Astrocyte (in vitro differentiated cells and primary cell): ENCODE measurements at places on chromosomes 1 and 21.
A peak's percentile ranks its signal among the peaks of the same experiment; 100 is the strongest.

DNA sequence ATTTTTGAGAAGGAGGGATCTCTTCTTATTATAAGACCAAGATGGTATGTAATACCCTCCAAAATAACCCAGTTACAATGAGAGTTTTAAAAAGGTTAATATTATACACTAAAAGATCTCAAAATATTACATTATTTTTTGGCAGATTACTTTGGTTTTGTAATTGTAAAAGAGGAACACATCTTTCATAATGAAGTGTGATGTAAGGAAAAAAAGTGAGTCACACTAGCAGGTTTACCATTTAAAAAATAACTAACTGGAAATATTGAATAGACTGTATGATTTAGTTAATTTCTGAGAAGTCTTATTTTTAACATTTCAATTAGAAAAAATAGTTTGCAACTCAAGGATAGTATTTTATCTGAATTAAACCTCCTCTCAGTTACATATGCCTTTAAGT is 1.1 kb downstream of the F5 start:
- no peak for DNase-seq

DNA sequence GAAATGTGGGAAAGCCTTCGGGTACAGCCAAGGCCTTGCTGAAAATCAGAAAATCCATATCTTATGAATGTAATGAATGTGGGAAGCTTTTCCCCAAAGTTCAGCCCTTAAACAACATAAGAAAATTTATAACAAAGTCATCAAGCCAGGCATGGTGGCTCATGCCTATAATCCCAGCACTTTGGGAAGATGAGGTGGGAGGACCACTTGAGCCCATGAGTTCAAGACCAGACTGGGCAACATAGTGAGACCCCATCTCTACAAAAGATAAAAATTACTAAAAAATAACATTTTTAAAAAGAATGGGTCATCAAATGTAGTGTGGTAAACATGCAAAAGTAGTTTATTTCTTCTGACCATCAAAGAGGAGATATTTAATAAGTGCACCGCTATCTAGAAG is 45.9 kb downstream of the KIAA0319L start:
- DNase-seq = no peak

- no peak for DNase-seq
Observed at GRCh38 chr1:147771226-147772125, 11.1 kb upstream of the GJA5 start.

GRCh38 chr1:57551476-57551875 is 127.6 kb upstream of the DAB1 start:
- no peak for DNase-seq

GRCh38 chr1:196309386-196309785 is 298.9 kb downstream of the KCNT2 start:
- DNase-seq = peak; percentile 14

DNA sequence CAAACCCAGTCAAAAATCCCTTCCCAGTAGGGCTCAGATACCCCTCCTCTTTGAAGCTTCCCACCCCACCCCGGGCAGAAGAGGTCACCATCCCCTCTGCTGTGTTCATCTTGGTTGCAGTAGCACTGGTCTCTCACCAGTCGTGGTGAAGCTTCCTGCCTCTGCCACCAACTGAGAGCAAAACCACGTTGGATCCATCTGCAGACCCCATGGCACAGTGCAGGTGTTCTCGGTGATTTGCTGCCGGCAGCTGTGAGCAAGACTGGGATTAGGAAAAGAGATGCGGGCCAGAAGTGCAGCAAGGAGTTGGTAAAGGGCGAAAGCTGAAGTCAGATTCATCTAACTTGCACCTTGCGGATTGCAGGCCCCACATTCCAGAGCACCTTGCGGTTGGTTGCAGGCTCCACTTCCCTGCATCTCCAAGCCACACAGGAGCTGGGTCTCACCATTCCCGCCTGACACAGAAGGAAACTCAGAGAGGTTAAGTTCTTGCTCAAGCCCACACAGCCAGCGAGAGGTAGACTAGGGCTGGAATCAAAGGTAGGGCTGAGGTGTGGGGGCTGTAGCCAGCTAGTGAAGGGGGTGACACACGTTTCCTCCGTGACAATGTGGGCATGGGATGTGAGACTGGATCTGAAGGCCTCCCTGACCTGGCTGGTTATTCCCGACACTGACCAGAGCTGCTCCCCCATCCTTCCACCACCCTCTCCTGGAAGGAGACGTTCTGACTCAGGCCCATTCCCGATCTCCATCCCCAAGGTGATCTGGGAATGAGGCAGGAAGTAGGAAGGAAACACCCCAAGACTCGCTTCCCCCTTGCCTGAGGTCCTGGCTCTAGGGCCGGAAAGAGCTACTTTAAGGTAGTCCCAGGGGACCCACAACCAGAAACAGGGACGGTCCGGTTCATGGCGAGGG is 3.3 kb upstream of the FAM110D start:
- DNase-seq = no peak

- no peak for DNase-seq
Observed at GRCh38 chr1:59878370-59878769, 48.2 kb downstream of the CYP2J2 start.

DNA sequence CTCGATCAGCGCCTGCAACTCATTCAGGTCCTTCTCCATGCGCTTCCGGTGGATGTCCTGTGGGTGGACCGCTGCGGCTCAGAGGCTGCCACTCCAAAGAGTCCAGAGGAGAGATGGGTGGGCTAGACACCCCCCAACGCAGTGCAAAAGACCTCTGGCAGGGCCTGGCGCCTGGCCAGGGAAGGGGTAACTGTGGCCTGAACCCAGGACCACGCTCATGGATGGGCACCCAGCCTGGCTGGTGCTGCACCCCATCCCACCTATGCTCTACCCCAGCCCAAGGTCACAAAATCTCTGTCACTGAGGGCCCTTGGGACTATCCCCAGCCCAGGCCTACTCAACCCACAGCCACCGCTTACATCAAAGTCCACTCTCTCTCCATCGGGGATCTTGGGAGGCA is 12.2 kb downstream of the TNNT2 start:
- DNase-seq = no peak

- DNase-seq = no peak
Observed at GRCh38 chr1:17579951-17580939, 40.7 kb downstream of the ARHGEF10L start.

DNA sequence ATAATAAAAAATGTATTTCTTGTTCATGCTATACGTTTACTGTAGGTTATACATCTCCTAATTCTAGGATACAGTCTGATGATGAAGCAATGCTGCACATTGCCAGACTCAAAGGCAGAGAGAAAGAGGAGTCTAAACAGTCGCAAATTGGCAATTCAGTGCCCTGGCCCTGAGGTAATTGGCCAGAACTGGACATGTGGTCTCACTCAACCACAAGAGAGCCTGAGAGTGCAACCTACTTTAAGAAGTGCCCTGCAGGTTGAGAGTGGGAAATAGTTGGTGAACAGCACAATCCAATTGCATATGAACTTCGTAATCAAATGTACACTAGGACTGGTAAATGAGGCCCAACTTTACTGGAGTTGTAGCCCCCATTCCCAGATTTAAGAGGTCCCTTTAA is 5.0 kb upstream of the SLC35A3 start:
- DNase-seq = no peak

DNA sequence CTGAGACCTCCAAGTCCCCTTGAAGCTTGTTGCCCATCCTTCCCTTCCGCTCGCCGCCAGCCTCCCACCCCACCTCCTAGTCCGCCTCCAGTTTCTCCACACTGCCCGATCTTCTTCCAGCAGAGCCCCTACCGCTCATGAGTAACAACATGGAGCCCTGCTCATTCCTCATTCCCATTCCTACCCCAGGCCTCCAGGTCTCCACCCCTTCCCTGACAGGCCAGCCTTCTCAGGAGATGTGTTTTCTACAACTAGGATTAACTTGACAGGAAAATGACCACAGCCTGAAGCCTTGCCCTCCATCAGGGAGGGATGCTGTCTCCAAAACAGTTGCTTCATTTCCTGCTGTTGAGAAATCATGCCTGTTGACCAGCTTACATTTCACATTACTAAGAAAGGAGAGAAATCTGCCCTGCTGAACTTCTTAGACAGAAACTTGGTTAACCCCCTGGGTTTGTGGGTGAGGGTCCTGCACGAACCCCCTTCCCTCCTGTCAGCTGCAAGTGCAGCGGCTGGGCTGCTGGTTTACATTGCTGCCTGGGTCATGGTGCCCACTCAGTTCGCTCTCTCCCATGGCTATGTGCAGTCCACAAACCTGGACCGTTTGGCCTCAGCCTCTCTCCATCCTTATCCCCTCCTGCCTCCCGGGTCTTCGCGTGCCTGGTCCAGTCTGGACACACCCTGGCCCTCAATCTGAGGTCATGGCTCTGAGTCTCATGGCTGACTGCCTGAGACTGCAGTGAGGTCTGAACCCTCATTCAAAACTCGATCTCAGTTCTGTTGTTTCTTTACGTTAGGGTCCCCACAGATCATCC is 16.1 kb upstream of the CHI3L1 start:
- peak; percentile 73 for DNase-seq

GRCh38 chr1:174841747-174842146 is 158.0 kb upstream of the CACYBP start:
- no peak for DNase-seq

DNA sequence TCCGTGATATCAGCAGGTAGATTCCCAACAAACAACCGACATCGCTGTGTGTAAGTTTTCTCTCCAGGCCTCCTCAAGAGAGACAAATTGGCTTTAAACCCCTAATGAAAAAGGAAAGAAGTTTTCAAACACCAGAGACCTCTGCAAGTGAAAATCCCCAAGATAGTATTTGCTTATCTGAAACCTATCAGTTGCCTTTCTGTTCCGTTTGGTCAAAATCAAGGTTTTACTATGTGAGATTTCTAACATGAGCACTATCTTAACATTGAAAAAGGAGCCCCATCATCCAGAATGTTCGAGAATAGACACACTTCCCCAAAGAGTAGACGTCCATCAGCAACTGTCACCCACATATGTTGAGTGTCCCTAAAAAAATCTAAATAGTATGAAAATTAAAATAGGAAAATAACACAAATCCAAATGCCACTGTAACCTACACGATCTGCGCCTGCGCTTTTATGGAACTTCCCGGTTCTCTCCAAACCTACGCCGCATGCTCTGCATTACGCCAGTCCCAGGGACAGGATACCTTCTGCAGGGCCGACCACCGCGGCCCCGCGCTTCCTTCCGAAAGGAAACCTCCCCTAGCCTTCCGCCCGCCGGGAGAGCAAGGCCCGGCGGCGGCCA is 1.4 kb downstream of the SFPQ start:
- no peak for DNase-seq

GRCh38 chr1:21110163-21110562 is 66.5 kb downstream of the EIF4G3 start:
- no peak for DNase-seq

DNA sequence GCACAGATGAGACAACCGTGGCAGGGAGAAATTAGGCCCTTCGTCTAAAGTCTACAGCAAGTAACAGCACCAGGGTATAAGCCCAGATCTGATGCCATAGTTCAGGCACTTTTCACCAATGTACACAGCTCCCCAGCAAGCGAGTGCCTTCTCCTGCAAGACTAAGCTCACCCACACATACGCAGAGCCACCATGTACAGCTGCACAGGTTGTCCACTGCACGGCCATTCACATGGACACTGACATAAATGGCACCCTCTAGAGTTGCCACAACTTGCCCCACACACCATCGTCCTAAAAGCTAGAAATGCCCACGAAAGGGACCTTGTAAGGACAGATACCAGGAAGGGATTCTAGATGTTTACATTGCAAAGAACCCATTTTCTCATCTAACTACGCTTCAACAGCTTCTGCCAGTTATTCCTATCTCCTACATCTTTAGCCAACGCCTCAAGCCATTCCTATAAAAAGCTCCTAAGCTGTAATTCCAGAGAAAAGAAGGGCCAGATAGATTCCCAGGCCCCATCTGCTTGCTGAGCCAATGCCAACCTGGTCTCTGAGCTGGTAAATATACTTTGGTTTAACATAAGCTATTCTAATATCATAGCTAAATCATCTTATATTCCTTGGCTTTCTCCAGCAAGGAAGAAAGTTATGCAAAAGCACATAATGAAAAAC is 174.0 kb upstream of the KAZN start:
- no peak for DNase-seq

- DNase-seq = no peak
Observed at GRCh38 chr1:233410906-233411305, 83.4 kb downstream of the MAP3K21 start.

DNA sequence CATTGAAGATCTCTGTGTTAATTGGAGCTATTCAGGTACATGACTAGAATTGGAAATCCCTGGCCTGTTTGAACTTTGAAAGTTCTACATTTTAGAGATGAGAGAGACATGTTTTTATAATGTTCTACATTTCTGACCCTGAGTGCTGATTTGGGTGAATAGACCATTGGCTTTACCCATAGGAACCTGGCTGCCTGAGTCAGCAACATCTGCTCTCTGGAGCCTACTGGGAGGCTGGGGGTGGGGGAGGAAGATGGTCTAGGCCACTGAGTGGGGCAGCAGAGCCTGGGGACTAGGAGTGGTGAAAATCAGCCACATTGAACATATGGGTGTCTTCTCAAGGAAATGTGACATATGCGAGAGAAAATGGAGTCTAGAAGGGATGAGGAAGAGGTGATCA is 1.4 kb upstream of the VANGL1 start:
- no peak for DNase-seq

DNA sequence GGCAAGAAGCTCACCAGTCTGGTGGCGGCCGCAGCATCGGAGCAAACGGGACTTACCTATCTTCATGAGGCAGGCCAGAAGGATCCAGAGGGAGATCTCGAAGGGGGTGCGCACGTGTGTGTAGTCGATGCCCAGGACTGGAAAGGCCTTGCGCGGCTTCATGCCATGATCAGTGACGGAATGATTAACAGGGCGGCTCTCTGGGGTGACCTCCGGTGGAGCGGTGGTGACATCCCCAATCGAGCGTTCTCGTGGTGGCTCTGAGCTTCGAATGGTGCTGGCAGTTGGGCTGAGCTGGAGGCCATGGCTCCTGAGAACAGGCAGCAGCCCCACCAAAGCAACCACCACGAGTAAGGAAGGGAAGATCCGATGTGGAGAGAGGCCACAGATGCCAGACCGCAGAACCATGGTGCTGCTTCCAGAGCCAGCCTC is 982 bp downstream of the SLC9A1 start:
- DNase-seq = no peak

GRCh38 chr21:41153443-41153842 is 14.5 kb upstream of the BACE2 start:
- DNase-seq = no peak

DNA sequence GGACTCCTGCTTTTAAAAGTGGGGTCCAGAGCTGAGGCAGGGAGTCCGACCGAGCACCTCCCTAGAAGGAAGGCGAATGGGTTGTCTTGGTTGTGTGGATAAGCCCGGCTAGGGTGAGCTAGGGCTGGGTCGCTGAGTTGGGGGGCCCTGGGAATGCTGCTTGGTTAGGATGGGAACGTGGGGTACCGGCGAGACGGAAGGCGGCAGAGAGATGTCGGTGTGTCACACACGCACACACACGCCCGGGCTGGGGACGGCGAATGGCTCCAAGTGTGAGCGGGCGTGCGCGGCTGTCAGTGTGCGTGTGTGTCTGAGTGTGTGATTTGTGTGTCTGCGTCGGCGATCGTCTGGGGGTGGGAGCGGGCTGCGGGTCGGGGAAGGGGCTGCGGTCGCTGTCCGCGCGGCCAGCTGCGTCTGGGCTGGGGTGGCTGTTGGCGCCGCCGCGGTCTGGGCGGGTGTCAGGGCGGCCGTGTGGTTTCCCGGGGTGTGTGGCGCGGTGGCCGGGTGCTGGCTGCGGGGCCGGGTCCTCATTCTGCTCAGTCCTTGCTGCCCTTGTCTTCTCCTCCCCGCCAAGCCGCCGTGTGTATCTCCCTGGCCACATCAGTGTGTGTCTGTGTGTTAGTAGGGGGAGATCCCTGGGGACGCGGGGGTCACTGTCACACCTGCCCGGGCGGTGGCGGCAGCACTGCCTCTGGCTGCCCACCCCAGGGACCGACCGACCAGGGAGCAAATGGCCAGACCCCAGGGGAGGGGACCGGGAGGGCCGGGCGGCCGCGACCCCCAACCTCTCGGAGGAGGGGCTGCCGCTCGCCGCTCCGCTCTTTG is 1.1 kb downstream of the EFNA3 start:
- no peak for DNase-seq
